ENCODE measurements at places on chromosomes 2 and 18.
A peak's percentile ranks its signal among the peaks of the same experiment; 100 is the strongest.

DNA sequence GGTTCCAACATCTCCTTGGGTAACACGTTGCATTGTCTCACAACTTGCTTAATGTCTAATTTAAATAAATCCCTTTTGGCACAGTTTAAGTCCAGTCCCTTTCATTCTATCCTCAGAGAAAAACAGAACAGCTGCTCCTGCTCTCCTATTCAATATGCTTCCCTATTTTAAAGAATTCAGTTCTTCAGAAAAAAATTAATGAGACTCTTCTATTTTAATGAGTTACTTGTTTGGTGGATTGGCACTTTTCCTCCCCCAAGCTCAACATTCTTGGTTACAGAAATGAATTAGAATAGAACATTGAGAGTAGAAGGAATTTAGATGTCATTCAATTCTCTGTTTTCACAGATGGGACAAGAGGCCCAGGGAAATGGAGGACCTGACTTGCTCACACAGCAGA, 116.9 kb upstream of the ATP8B1 start:
- no peak for DNase-seq

GRCh38 chr2:68974251-68974650, at the start of gene GKN1:
Gene GKN1 (plus strand): TSS chr2:68974636. CDS start chr2:68974678, 42 bp downstream.
- DNase-seq, result no peak

DNA sequence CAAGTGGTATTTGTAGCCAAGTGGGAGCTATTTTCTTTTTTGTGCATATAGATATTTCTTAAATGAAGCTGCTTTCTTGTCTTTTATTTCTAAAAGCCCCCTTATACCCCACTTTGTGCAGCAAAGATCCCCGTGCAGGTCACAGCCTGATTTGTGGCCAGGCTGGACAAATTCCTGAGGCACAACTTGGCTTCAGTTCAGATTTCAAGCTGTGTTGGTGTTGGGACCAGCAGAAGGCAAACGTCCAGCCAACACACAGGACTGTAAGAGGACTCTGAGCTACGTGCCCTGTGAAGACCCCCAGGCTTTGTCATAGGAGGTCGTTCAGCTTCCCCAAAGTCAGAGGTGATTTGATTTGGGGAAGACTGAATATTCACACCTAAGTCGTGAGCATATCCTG, 21.9 kb downstream of the FOSL2 start:
- DNase-seq, result no peak

DNA sequence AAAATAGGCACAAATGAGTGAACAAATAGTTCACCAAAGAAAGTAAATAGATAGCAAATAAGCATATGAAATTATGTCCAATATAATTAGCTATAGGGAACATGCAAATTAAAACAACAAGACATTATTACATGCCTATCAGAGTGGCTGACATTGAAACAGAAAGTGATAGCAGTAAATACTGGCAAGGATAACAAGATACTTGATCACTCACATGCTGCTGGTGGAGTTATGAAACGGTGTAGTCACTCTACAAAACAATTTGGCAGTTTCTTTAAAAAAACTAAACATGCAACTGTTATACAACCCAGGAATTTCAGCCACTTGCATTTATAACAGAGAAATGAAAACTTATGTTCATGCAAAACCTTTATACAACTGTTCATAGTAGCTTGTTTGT, 439.2 kb upstream of the ACVR2A start:
- DNase-seq, result no peak

- DNase-seq, result no peak
These were observed 32.6 kb downstream of the HJURP start for GRCh38 chr2:233821709-233822100.

DNA sequence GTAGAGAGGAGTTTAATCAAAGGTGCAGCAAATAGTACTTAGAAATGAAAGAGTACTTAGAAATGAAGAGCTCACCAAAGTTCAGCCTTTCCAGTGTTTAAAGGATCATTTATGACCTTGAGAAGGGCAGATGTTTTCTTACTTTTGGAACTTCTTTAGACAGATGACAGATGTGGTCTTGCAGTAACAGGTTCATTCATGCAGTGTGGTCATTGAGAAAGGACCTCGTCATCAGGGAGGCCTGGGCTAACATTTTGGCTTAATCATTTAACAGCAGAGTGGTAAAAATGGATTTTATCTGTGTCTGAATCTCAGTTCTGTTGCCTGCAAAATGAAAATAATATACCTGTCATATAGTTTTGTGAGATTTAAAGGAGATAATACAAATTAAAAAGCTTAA, 75.1 kb upstream of the NT5C1B start:
- DNase-seq, result no peak

DNA sequence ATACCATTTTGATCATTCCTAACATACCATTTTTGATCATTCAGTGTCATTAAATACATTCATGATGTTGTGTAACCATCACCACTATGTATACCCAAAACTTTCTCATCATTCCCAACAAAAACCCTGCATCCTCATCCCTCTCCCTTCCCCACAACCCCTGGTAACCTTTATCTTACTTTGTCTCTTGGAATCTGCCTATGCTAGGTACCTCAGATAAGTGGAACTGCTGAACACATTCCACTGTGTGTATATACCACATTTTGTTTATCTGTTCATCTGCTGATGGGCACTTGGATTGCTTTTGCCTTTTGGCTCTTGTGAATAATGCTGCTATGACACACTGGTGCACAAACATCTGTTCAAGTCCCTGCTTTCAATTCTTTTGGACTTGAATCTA, 83.8 kb upstream of the TFCP2L1 start:
- DNase-seq, result no peak

DNA sequence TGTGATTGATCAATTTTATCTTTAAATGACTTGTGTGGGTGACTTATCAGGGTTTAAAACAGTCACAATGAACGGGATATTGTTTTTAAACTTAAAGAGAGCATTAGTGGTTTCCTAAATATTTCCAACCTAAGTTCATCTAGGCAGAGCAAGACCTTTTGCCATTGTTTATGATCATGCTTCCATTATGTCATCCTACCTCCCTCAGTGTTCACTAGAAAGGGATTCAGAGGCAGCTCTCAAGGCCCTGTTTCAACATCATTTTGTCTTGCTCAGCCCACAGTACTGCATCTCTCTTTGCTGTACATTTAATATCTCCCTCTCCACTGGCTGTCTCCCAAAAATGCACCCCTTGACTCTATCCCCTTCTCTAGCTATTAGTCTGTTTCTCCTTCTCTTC, 21.5 kb upstream of the PELI1 start:
- no peak for DNase-seq

DNA sequence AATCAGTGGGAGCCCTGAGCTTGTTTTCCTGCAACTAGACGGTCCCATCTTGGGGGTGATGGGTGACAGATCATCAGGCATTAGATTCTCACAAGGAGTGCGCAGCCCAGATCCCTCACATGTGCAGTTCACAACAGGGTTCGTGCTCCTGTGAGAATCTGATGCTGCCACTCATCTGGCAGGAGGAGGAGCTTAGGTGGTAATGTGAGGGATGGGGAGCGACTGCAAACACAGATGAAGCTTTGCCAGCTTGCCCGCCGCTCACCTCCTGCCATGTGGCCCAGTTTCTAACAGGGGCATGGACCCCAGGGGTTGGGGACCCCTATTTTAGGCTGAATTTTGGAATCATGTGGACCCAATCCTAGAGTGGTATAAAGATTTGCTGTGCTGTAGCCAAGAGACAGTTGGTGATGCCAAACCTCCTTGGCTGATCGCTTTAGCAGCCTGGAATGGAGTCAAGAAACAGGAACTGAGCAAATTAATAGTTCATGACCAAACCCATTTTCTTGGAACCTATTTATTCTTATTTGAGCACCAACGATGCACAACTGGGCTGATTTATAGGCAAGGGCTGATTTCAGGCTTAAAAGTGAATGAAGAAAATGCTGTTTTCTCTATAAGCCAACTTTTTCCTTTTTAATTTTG, 25.7 kb downstream of the LPIN1 start:
- DNase-seq, result no peak

DNA sequence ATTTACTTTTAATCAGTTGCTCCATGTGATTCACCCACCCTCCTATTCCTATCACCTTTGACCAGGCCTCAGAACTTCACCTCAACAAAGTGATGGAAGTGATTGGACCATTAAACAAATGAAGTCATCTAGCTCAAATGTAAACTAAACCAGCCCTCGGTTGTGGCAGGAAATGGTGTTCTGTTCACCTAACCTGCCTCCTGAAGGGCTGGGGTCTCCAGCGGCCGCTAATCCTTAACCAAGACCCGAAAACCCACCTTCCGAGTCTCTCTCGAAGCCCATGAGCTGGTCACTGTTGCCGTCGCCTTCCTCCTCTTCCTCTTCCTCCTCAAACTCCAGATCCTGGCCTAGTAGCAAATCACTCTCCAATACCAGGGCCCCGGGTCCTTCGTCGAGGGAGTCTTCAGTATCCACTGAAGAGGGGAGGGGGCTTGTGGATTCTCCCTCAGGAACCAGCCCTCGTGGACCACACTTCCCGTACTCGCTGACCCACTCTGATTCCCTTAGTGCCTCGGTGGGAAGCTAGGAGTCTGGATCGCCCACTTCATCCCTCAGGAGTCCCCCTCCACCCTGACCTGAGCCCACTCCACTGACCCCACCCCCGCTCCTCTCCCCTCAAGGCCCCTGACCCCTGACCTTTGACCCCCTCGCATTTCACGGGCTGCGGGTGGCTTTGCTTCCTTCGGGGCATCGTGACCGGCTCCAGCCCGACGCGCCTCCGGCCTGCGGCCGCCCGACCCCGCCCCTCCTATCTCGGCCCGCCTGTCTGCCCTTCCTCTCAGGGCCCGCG, 503 bp downstream of the ZNF513 start:
- peak; percentile 79 for DNase-seq

- no peak for DNase-seq
These were observed 18.0 kb upstream of the KLHL23 start for GRCh38 chr2:169715379-169716237.

- no peak for DNase-seq
These were observed 292.6 kb downstream of the SETBP1 start for GRCh38 chr18:44973282-44973681.

GRCh38 chr18:853471-853870, 41.4 kb upstream of the YES1 start:
- no peak for DNase-seq

DNA sequence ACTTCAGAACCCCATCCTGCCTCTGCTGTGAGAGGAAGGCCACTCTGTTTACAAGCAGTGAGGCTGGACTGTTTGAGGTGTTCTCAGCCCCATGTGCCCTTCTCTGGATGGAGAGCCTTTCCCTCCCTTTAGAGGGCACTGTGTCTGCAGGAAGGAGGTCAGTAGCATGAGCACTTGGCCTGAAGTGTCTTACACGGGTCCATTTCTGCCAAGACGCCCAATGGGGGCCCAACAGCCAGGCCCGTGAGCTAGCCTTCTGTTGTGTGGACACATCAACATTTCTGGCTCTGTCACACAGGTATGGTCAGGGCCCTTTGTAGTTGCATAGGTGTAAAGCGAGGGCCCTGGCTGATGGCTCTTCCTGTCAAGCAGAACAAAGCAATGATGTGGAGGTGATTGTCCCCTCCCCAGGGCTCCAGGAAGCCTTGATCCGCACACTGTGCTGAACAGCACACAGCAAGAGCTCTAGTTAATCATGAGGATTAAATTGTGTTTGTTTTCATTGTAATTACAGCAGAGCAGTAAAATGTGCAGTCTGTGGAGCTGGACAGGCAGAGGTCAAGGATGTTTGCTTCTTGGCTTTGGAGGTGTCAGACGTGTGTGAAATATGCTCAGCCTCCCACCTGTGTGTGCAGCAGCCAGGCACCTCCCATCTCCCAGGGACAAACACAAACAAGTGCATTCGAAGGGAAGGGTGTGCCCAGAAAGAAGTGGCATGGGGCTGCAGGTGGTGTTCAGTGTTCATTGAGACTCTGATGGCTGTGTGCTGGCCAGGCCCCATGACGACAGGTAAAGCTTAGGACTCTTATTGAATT, 132.1 kb downstream of the SH3RF3 start:
- DNase-seq, result no peak

GRCh38 chr18:75104483-75104882, 104.5 kb downstream of the PTGR3 start:
- DNase-seq, result no peak

DNA sequence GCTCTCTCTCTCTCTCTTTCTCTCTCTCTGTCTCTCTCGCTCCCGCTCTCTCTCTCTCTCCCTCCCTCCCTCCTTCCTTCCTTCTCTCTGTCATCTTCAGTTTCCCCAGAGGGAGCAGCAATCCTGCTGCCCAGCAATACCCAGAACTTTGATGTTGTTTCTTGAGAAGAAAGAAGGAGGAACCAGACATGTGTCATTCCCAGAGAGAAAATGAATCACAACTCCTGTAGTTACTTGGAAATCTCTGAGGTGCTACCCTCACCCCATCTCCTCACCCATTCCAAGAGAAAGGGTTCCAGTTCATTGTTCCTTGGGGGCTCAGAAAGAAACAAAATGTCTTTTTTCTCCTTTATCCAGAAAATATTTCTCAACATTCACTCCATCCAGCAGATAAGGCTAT, 449.1 kb downstream of the TNS1 start:
- DNase-seq, result no peak

DNA sequence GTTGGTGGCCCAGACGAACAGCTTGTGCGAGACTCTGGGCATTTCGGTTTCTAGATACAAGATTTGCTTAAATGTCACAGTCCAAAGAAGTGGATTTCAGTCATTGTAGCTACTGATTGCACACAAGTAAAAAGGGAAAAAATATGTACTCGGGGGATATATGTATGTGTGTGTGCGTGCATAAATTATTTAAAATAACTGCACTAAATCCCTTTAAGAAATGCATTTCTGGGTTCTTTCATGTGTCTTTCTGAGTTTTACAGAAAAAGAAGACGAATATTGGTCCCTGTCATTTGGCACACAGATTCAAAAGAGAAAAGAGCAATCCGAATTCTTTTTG, 2.1 kb upstream of the EPHA4 start:
- no peak for DNase-seq

DNA sequence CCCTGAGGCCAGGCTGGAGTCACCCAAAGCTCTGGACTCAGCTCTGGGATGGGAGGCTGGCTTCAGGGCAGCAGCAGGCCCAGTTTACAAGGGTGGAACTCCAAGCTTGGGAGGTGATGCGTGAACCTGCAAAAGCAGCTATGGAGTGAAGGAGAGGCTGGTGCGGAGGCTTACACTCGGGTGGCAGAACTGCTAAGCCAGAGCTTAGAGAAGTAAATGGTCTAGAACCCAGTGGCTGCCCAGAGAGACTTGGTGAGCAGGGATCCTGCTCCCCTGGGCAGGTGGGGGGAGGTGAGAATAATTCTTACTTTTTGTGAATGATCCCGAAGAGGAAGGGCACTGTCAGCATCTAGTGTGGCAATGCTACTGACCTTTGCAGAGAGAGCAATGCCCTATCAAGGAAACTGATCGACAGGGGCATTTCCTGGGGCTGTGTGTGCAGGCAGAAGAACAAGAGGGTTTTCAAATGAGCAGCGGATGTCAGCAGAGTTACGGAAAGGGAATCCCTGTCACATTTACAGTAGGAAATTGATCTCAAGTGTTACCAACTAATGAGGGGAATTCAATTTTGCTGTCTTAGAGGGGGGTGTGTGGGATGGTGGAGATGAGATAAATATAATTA, 80.4 kb downstream of the TGFA start:
- DNase-seq, result no peak

GRCh38 chr18:62963507-62963906, 248.2 kb downstream of the PHLPP1 start:
- no peak for DNase-seq

DNA sequence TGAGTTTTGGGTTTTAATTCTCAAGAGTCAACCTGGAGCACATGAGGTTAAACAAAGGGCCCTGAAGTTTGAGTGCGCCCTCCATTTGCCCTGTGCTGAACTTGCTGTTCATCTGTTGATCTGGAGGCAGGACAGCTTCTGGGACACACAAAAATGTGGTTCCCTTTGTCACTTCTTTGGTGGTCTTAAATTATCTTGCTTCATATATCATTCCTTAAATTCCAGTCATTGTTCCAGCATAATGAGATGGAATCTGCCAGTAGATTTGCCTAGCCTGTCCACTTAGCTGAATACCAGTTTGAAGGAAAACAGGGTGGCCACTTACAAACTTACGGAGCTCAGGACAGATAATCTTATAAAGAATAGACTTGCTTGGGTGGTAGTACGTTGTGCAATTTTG, 916 bp downstream of the CETN1 start:
- no peak for DNase-seq

All from ovary (tissue), 10 donors.